Stimulated activated CD4-positive, alpha-beta T cell treated with anti-CD3 and anti-CD28 coated beads, Interleukin-12 subunit alpha, Interleukin-12 subunit beta, amount 100 ng/mL, for 48 hours (primary cell): ENCODE measurements at places on chromosomes 3 and 15.

DNA sequence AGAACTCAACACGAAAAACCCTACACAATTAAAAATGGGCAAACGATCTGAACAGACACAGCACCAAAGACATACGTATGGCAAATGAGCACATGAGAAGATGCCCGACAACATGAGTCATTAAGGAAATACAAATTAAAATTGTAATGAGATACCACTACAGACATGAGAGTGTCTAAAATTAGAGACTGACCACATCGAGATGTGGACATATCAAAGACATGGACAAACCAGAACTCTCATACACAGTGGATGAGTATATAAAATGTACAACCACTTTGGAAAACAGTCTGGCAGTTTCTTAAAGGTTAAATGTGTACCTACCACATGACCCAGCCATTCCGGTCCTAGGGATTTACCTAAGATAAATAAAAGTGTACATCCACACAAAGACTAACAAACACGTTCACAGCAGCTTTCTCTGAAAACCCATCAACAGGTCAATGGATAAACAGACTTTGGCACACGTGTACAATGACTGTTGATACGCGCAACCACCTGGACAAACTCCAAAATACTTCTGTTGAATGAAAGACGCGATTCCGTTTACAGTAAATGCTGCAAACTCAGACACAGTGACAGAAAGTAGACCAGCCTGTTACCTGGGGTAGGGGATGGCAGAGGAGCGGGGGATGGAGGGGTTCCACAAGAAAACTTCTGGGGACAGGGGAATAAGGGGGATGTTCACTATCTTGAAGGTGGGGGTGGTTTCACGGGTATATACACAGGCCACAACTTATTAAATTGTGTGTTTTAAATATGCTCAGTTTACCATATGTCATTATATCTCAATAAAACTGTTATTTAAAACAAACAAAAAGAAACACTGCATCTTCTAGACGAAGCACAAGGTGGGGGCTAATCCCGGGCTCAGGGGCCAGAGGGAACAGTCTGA is 2.1 kb downstream of the TNK2 start:
- no peak for DNase-seq

DNA sequence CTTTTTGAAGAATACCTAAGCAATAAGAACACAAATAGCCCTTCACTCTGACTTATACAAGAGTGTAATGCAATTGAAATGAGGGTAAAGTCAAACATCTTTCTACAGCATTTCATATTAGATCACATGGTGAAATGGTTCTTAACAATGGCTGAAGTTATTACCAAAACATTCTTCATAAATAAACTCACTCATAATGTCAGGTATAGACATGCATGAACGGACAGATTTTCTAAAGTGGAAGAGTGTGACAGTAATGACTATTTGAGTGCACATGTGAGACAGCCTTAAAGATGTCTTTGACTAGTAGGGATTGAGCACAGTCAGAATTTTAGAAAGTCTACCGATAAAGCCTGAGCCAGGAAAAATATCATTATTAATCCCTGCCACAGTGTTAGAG is 471.0 kb downstream of the ZPLD1 start:
- DNase-seq: no peak

DNA sequence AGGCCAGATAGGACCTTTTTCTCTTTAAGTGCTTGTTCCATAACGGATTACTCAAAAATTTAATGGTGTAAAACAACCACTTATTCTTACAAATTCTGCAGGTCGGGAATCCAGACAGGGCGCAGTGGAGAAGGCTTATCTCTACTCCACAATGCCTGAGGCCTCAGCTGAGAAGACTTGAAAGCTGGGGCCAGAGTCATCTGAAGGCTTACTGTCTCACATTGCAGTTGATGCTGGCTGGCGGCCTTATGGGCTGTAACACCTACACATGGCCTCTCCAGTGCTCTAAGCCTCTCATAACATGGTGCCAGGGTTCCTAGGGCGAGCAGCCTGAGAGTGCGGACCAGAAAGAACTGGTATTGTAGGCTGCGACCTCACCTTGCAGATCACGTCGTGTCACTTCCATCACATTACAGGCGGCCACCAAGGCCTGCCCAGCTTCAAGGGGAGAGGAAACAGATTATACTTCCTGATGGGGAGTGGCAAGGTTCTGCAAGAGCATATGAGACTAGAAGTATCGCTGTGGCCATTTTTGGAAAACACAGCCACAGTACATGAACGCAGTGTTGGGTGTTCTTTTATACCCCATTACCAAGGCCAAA is 32.4 kb downstream of the CMTM7 start:
- no peak for DNase-seq

GRCh38 chr15:81282606-81282895 is 41.4 kb downstream of the STARD5 start:
- DNase-seq: no peak

GRCh38 chr3:42149975-42150374 is 58.8 kb downstream of the TRAK1 start:
- DNase-seq: no peak

- DNase-seq: no peak
These were observed 31.0 kb downstream of the LCMT2 start for GRCh38 chr15:43299411-43299810.

- DNase-seq: no peak
These were observed 269.2 kb upstream of the CTNNB1 start for GRCh38 chr3:40930131-40930538.

- DNase-seq: no peak
These were observed 22.6 kb upstream of the ANPEP start for GRCh38 chr15:89837134-89837829.

DNA sequence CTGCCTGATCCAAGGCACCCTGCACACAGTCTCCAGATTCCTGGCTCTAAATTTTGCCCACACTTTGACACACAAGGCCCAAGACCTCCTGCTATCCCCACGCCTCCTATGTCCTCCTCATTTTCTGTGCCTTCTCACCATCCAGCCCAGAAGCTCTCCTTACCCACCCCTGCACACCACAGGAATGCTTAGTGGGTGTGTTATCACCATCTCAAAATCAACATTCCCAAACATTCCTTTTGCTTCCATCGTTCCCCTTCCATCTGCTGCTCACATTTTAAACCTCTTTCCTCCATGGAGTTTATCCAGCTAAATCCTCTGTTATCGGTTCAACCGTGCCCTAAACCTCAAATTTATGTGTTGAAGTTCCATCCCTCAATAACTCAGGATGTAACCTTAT is 43.9 kb downstream of the DGKG start:
- no peak for DNase-seq

DNA sequence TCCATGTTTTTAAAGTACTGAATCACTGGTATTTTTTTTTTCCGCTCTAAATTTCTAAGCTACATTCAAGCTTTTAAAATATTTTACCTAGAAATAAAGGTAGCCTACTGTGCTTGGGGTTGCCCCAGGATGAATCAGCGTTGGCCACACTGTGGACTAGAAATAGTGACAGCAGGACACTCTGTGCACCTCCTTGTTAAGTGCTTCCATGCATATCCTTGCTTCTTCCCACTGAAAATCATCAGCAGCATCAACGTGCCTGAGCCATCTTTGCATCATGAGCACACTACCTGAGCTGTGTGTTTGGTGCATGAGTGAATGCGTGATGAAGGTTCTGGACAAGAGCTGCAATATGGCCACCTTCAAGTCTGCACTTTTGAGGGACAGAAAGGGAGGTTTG is 142.0 kb upstream of the SLC2A2 start:
- no peak for DNase-seq

GRCh38 chr3:31768479-31769125 is 212.5 kb downstream of the OSBPL10 start:
- DNase-seq: peak; percentile 32

DNA sequence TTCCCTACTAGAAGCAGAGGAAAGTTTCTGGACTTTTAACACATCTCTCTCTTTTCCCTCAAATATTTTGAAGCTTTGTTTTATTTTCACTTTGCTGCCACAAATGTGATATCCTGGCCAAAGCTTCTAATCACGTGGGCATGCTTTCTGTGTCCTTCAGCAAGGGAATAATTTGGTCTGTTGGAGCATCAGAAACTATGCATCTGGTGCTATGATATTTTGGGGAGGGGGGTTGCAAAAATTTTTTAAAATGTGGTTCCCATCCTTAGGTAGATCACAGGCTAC is 254.2 kb downstream of the GAP43 start:
- no peak for DNase-seq

- DNase-seq: no peak
These were observed 107.9 kb downstream of the STAC start for GRCh38 chr3:36488077-36488789.

- DNase-seq: no peak
These were observed 24.1 kb upstream of the MRPS22 start for GRCh38 chr3:139319428-139320402.

DNA sequence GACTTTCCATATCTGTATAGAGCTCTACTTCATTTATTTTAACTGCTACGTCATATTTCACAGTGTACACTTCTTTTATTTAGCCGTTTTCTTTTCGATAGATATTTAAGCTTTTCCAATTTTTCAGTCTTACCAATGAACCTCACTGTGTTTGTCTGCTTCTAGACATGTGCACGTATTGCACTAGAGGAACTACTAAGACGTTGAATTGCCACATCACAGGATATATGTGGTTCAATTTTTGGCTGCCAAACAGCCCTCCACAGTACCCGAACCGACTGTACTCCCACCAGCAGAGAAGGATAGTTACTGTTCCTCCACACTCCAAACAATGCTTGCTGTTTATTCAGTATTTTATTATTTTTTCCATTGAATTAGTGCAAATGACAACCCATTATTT is 2.0 kb downstream of the NR1I2 start:
- DNase-seq: no peak

- DNase-seq: no peak
These were observed 300.9 kb downstream of the MCTP2 start for GRCh38 chr15:94532226-94532625.

GRCh38 chr15:52328680-52329079 is 33.1 kb upstream of the MYO5C start:
- no peak for DNase-seq

GRCh38 chr3:126358038-126358815 is 1.0 kb upstream of the KLF15 start:
- no peak for DNase-seq

- DNase-seq: no peak
These were observed 15.1 kb upstream of the ARHGAP31 start for GRCh38 chr3:119279101-119279554.

- no peak for DNase-seq
These were observed 46.8 kb downstream of the MGLL start for GRCh38 chr3:127775398-127776109.

- DNase-seq: no peak
These were observed 878 bp downstream of the SPPL2A start for GRCh38 chr15:50764461-50765194.
